Kidney epithelial cell (primary cell): ENCODE measurements at places on chromosomes 3 and 15. TPM values are rescaled to one million over a fixed set of nuclear protein-coding genes. Genes with fewer than 3 reads are reported as not detected.

Gene CTXN2
- total RNA-seq = 0.14 TPM in 1 of 2 replicates, not detected in the other

GRCh38 chr15:50190723-50191122 lies 8.7 kb downstream of the SLC27A2 start:
- DNase-seq = peak; percentile 23

DNA sequence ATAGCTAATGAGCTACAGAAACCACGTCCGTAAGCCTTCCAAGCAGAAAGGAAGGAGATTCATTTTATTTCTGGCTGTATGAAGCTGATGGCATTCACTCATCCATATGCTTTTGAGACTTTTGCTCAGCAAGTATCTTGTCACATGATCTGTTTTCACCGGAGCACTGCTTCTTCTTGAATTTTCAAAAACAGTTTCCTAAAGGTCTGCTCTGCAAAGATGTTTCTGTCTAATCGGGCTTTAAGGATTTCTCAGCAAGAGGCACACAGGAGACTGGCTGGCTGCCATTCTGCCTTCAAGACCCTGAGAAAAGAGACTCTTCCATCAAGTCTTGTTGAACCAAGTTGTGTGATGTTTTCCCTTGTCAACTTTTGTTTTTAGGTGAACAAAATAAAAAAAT lies 289.6 kb upstream of the LYSMD4 start:
- no peak for DNase-seq

DNA sequence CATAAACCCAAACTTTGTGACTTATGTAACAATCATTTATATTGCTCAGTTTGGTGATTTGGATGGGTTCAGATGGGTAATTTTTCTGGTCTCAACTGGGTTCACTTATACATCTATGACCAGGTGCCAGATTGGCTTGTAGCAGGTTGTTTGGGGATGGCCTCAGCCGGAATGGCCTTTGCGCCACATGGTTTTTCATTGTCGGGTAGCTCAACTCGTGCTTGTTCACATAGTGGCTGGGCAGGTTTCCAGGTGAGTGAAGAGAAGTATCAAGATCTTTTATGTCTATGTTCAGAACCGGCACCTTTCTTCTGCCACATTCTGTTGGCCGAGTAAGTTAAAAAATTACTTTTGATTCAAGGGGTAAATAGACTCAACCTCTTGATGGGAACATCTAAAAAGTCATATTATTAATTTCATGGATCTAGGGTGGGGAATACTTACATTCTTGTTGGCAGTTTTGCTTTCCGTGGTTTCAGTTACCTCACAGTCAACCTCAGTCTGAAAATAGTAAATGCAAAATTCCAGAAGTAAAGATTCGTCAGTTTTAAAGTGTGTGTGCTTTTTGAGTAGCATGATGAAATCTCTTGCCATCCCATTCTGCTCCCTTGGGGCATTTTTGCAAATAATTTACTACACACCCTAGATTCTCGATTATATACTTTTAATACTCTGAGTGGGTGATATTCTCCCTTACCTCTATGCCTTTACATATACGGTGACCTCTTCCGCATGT lies 745.7 kb upstream of the CCDC54 start:
- no peak for DNase-seq

DNA sequence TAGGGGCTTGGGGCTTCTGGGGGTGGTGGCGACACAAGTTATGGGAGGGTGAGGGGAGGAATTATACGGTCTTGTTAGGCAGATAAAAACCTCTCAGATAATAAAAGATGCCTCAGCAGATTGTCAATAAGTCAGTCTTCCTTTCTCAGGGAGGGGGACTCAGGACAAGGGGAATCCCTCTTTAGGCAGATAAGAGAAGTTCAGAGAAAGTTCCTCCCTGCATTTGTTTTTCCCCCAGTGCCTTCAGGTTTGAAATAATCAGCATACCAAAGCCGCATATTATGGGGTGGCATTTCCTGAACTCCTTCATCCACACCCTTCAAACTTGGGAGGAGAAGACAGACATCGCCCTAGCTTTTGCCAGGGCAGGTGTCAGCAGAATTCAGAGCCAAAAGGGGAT lies 8.5 kb downstream of the PPCDC start:
- no peak for DNase-seq

DNA sequence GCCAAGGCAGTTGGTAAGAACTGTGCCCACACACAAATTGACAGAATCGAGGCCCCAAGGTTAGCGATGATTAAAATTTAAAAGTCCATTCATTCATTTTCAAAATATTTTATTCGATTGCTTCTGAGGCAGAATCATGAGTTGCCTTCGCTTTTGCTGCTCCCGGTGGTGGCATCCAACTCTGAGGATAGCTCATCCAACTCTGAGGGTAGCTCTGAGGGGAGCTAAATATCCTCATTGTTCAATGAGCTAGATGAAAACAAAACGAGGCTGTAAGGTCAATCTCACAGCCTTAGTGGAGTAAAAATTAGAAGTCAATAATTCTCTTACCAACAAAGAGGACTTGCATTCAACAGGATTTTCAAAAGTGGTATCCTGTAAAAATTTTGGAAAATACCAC lies 897 bp upstream of the CHL1 start:
- DNase-seq = no peak

- no peak for DNase-seq
Observed at GRCh38 chr3:58321791-58322190, 10.9 kb upstream of the PXK start.

Gene SAMD7
- not detected in 2 replicates for total RNA-seq

DNA sequence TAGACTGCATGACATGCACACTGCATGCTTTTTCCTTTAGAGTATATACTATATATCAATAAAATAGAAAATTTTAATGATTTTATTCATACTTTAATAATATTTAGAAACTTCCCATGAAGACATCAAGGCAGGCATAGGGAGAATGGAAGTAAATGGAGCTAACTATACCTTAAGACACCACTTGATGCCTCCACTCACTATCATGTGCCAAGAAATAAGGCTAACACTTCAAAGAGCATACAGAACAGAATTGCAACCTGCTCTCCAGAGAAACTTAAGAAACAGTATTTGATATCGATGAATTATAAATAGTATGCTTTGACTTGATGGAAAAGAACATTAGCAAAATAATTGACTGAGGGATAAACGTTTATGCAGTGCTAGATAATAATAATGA lies 192.6 kb upstream of the MBNL1 start:
- DNase-seq = no peak

- DNase-seq = no peak
Observed at GRCh38 chr15:86317384-86317740, 237.7 kb downstream of the AGBL1 start.

DNA sequence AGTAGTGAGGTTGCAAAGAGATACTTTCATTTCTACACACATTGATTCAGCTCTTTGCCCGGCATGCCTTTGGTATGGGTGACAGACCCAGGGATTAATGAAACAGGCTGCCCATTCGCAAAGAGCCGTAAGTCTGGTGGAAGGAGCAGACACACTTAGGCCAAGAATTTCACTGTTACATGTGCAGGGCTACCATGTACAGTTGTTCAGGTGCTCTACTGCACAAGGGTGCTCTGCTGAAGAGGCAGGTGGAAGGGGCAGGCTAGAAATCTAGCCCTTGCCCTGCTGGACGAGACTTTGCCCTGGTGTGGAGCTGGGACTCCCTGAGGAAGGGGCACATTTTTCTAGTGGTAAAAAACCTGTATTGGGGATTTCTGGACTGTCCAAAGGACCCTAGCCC lies 26.2 kb upstream of the RASGRF1 start:
- no peak for DNase-seq

Gene GCNT3
- 2.0 and 3.9 TPM in 2 replicates for total RNA-seq

DNA sequence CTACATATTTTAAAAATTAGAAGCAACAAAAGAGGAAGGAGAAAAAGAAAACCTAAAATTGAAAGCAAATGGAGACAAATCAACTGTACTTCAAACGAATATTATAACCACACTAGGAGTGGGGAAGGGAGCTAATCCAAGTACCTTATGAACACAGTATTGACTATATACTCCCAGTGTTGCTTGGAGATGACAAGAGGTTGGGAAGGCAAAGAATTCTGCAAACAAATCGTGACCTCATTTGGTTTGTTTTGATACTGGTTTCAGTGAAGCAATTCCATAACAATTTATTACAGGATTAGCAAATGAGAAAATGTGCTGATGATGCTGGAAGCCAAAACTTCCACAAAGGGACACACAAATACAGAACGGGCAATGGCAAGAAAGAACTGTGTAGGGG lies 268.1 kb downstream of the ULK4 start:
- no peak for DNase-seq

DNA sequence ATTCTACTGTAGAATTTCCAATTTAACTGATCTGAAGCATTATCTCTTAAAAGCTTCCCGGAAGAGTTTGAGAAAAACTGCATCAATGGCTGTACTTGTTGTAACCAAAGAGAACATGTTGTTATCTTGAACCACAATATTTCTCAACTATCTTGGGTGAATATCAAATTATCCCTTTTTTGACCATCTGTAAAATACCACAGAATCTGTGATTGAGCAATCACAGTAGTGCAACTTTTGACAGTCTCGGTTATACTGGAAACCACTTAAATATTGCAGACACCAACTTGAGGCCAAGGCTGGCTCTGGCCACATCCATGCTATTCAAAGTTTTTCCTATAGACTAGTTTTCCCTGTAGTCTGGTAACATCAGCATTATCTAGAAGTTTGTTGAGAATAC lies 842.8 kb upstream of the EPHA6 start:
- DNase-seq = no peak

Gene TMC3
- not detected in 2 replicates for total RNA-seq

DNA sequence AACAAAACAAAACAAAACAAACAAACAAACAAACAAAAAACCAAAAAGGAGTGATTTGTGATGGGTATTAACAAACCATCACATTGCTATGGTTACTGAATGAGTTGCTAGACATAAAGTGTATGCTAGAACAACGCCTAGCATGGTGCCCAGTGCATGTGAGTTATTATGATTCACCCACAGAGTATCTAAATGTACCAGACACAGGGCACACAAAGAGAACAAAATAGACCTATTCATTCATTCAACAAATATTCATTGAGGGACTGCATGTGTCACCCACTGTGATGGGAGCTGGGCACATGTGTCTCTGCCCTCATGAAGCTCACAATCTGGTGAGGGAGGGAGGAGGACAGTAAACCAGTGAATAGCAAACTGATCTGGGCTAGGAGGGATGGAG lies 11.6 kb upstream of the ACAN start:
- no peak for DNase-seq

DNA sequence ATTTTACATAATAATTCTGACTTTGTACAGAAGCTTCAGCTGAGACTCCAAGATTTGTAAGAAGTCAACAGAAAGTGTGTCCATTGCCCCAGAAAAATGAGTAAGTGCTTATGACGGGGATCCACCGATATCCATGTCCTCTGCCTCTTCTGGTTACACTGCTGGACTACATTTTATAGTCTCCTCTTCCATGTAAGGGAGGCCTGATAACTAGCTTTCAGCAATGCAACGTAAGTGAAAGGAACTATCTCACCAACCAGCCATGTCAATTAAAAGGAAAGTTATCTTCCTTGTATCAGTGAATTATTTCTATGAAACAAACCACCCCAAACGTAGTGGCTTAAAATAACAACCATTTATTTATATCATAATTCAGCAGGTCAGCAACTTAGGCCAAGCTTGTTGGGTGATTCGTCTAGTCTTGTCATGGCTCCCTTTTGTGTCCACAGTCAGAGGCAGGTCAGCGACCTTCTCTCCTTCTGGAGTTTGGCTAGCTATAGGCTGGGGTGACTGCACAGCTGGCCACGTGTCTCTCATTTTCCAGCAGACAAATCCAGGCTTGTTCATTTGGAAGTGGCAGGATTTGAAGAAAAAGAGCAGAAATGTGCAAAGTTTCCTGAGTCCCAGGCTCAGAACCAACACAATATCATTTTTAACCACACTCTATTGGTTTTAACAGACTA lies 44.9 kb downstream of the TRIM69 start:
- no peak for DNase-seq

Gene PDCD6IP
- 114 and 186 TPM in 2 replicates for total RNA-seq

Gene CCR8
- total RNA-seq = not detected in 2 replicates

DNA sequence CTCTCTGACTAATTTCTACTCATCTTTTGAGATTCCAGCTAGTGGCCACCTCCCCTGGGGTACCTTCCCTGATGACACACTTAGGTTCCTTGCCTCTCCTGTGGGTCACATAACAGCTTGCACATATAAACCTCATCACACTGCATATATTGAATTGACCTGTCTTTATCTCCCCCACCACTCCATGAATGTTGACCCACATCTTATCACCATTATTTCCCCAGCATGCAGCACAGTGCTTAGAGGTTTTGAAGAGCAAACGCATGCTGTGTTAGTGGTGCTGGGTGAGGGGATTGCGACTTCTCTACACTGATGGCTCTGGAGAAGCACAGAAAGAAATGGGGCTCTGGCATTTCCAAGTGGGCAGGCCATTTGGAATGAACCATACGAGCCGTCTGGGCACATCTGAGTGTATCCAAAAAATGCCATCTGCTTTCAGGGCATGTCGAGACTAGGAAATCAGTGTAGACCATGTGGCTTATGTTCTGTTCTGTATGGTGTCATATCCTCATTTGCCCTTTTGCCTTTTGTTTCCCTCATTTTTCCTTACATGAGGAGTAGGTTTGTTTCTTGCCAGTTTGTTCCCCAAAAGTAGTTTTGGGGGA lies 333.2 kb upstream of the TRIM42 start:
- no peak for DNase-seq

DNA sequence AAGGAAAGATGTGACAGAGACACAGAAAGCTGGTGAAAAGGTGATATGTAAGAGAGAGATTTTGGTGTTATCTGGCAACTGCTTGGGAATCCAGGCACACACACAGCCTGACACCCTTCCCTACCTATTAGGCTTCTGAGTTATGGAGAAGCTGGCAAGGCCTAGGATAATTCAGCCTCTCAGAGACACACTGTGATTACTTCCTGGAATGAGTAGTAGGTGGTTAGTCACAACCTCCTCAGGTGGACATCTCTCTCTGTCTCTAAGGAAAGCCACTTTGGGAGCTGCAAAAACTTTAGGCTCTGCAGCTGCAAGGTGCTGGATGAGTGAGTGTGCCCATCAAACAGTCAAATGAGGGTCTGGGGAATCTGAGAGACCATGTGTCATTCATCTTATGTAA lies 201.9 kb downstream of the PDCD6IP start:
- DNase-seq = no peak

Gene BFSP2
- 0.96 TPM in 1 of 2 replicates, not detected in the other for total RNA-seq

- DNase-seq = no peak
Observed at GRCh38 chr3:196246612-196247308, 30.4 kb downstream of the SLC51A start.

GRCh38 chr3:142947799-142948575 lies 15.5 kb downstream of the PAQR9 start:
- DNase-seq = no peak

Gene SPATA16
- not detected in 2 replicates for total RNA-seq

DNA sequence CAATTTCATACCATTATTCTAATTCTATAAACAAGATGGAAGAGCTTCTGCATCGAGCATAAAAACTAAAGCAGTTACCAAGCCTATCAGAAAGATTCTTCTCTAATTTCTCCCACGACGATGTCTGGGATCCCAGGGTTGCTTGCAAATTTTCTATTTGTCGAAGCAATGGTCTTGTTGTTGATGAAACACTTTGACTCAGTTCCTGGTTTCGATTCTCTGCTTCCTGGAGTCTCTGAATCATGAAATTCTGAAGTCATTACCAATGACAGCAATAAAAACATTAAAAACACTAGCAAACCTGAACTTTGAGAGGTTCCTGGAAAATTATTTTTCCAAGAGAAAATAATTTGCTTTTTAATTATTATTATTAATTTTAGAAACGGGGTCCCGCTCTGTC lies 18.7 kb downstream of the TMF1 start:
- DNase-seq = no peak
